T-cell (primary cell): ENCODE measurements at places on chromosomes 4 and X.

- no peak for DNase-seq
Observed at GRCh38 chr4:109748114-109748513, 18.2 kb upstream of the PLA2G12A start.

GRCh38 chr4:186936496-186937375, 213.1 kb upstream of the FAT1 start:
- DNase-seq, result no peak

- DNase-seq, result no peak
Observed at GRCh38 chr4:87863486-87863885, 30.7 kb downstream of the MEPE start.

DNA sequence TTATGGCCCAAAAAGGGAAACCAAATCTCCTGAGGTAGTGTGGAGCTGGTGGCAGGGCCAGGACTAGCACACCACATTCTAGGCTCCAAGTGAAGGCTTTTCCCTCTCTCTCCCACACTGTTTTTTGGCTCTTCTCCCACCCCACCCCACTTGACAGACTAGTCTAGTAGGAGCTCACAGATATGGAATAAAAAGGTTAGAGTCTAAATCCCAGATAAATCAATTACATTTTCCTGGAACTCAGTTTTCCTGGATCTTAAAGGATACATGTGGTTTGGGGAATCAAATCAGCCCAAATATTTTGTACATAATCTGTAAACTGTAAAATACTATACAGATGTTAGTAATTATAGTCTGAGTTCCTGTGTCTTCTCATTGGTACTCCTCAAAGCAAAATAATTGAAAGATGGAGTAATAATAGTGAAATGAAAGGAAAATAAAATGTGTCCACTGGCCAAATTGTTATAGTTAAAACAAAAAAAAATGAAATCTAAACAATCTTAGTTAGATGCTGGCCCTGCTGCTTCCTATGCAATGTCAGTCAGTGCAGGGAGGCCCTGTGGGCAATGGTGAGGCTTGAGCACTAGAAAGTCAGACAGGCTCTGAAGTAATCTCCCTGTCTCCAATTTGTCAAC, 370.4 kb upstream of the CPEB2 start:
- no peak for DNase-seq

DNA sequence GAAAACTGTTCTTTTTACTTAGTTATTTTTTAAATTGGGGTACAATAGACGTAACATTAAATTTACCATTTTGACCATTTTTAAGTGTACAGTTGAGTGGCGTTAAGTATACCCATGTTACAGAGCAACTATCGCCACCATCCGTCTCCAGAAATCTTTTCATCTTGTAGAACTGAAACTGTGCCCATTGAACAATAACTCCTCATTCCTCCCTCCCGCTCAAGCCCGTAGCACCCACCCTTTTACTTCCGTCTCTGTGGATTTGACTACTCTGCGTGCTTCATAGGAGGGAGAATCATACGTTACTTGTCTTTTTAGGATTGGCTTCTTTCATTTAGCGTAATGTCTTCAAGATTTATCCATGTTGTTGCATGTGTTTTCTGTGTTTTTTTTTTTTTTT, 55.3 kb downstream of the TMEM131L start:
- no peak for DNase-seq

DNA sequence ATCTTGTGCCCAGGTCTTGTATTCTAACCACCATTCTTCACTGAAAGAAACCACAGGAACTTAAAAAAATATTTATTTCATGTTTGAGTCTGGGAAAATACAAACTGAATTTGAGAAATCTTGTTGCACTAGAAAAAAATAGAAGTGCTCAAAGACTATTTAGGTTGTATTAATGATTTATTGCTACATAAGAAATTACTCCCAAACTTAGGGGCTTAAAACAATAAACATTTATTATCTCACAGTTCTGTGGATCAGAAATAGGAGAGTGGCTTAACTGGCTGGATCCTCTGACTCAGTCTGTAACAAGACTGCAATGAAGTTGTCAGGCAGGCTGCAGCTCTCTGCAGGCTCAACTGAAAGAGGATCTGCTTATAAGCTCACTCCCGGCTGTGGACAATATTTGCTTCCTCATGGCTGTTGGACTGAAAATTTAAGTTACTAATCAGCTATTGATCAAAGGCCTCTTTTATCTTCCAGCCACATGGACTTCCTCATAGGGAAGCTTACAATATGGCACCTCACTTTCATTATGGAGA, 295.4 kb upstream of the FAM241A start:
- DNase-seq, result no peak

GRCh38 chr4:121070696-121071639, 1.4 kb downstream of the NDNF start:
- no peak for DNase-seq

- no peak for DNase-seq
Observed at GRCh38 chr4:63919636-63920365, 489.4 kb downstream of the TECRL start.

DNA sequence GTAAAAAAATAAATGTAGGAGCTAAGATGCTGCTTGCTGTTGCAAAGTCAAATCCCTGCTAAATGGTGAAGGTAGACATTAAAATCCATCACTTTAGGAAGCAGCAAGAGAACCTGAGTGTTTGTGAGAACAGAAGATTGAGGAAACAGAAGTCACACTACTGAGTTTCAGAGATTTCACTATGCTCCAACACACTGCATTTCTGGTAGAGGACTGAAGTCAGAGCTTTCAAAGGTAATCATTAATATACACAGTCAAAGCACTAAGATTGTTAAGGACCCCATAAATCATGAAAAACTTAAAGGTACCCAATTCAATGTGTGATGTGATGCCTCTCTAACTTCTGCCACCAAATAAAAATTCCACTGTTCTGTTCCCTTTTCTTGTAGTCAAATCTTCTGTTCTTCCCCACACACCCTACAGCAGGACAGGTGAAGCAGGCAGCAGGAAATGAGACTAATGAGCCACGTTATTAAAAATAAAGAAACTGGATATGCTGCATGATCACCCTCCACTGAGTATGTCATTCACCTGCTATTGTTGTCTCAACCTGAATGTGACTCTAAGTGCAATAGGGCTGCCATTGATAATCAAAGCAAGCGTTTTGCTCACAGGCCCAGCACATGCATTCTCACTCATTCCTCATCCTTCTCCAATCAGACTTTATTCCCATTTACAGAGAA, 28.9 kb upstream of the APELA start:
- DNase-seq, result no peak

GRCh38 chr4:151658959-151659600, 101.7 kb downstream of the GATB start:
- DNase-seq, result no peak

GRCh38 chr4:17646693-17647092, 32.3 kb downstream of the MED28 start:
- no peak for DNase-seq

GRCh38 chr4:100042235-100042634, 92.2 kb upstream of the H2AZ1 start:
- DNase-seq, result no peak

DNA sequence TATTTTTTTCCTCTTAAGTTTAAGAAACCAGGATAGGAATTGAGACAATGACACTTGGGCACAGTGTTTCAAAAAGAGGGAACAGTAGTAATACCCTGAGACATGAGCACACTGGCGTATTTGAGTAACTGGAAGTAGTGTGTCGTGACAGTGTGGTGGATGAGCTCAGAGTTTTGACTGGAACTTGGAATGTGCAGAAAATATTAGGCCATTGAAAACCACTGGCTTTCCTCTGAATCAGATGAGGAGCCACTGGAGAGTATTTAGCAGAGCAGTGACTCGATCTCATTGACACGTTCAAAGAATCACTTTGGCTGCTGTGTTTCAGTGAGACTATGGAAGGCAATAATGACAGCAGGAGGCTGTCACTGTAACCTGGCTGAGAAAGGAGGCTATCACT, 1531.2 kb downstream of the STIM2 start:
- no peak for DNase-seq

DNA sequence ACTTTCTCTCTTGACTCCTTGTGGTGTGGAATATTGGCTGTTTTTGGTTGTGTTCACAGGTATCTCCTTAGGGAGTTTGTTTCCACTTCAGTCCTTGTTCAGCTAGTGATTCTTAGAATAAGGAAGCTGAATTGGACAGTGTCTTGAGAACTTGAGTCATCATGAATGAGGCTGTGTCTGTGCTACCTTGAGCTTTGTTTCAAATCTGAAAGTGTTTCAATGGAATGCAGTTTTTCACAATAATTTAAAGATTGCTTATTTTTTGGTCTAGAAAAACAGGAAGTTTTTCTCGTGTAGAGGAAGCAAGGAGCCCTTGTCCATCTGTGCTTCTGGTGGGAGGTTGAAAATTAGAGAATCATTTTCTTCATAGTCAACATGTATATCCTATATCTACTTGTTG, 76.5 kb downstream of the ZNF518B start:
- no peak for DNase-seq

DNA sequence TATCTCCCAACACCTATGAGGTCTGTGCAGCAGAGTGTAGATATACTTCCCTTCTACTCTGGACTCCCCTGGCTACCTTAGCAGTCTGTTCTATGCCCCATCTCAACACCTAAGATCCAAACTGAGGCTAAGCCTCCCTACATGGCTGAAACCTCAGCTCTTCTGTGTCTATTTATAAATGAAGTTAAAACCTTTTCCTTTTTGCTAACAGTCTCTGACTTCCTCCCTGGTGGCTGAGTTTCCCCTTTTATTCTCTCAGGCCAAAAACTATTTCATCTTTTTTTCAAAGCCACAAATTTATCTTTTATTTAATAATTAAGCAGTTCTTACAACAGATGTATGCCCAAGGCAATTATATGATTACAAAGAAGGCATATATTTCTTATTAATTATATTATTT, 111.8 kb upstream of the STIM2 start:
- no peak for DNase-seq

GRCh38 chr4:77920371-77920770, 57.7 kb downstream of the MRPL1 start:
- DNase-seq, result no peak

GRCh38 chrX:9339603-9340491, 125.0 kb upstream of the TBL1X start:
- DNase-seq, result peak; percentile 33

- DNase-seq, result no peak
Observed at GRCh38 chr4:53640576-53641453, 49.5 kb upstream of the LNX1 start.

DNA sequence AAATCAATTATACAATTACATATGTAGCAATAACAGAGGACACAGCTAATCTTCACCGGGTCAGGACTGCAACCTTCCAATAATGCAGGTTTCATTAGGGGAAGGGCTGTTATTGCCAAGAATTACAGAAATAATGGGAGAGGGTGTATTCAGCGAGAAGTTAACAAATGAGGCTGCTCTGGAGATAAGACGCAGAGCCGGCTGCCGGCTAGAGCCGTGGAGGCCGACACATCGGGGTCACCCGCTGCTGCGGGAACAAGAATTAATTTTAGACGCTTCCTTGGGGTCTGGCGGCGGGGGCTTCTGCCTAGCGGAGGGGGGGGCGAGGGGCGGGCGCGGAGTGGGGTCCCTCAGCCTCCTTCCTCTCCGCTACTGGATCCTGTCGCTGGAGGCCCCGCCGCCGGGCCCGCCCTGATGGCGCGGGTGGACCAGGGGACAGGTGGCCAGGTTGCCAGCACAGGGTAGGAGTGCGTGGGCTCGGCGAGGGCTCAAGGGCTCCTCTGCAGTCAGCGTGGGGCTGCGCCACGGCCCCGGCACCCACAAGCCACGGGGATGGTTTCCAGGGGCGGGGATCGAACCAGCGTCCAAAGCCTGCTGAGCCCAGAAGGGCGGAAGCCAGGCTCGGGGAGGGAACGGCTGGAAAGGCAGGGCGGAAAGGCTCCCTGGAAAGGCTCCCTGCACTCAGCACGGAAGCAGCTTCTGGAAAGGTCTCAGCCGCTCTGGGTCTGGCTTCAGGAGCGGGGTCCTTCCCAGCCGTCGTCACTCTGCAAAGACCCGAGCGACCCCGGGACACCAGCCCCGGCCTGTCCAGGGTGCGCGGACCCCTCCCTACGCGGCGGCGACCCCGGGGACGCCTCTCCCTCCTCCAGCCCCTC, 113.8 kb upstream of the NKX1-1 start:
- DNase-seq, result no peak

DNA sequence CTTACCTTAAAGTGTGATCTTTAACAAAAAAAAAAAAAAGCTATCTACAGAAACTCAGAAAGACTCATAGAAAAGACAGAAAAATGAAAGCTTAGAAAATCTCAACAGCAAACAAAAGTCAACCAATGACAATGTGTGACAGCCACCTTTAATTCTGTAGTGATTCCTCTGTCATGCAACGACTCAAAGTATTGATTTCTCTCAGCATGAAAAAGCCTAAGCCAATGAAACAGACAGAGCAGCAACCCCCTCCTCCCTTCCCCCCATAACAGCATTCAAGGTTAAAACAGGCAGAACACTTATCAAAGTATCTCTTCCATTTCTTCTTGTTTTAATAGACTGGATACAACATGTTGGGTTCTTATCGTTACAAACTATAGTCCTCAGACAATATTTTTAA, 112.5 kb downstream of the MAB21L2 start:
- DNase-seq, result no peak

- DNase-seq, result no peak
Observed at GRCh38 chr4:37758226-37758625, 68.3 kb upstream of the PGM2 start.

DNA sequence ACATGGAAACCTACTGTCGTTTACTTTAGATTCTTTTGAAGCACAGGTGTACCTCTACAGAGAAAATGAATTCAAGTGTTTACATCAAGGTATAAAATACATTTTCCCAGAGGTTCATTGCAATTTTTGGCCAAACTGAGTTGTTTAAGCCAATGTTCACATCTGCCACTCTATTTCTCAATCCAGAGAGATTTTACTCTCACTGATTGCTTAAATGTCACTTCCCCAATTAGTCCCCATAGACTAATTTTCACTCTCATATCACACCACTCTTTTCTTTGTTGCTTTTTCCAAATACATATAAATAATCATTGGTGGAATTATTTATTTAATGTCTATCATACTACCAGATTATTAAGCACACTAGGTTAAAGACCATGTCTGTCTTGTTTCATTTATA, 271.8 kb downstream of the PPP3CA start:
- DNase-seq, result no peak

GRCh38 chrX:30282527-30282926, 26.7 kb downstream of the NR0B1 start:
- DNase-seq, result no peak

DNA sequence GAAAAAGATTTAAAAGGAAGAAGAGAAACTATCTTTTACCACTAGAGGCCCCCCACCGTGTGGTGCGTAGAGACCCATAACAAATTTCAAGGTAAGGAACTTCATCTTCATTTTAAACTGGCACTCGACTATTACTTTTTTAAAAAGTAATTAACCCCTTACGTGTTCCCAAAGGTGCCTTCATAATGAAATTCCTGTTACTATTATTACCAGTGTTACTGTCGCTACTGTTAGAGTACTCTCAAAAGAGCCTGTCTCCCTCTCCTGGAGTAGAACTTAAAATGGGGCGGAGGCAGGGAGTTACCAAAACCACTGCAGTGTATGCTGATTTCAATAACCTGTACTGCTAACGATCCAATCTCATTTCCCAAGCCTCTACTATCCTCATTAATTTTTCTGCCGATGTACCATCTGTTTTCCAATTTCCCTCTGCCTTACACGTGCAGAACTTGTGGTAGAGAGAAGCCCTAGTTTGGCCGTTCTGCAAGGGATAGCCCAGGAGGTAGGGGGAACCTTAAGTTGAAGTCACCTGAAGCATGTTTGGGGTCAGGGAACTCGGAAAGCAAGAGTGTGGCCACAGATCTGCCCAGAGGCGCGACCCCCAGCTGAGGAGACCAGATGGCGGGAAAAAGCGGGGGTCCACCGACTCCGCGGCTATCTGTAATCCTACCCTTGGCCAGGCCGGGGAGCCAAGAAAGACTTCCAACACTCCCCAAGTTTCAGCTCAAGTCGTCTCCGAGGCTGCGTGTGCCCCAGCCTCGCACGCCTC, 720 bp upstream of the STK26 start:
- peak; percentile 15 for DNase-seq
